ENCODE measurements at places on chromosomes 7 and 10. TPM values are rescaled to one million over a fixed set of nuclear protein-coding genes. Genes with fewer than 3 reads are reported as not detected.

Gene NPTX2
- 0.26 TPM for total RNA-seq

Gene ANKRD30A
- not detected for total RNA-seq

Gene LMOD2
- 0.07 TPM for total RNA-seq

Gene OPN4
- total RNA-seq = not detected

Gene FRA10AC1
- 5.7 TPM for total RNA-seq

Gene DRGX
- total RNA-seq = not detected

DNA sequence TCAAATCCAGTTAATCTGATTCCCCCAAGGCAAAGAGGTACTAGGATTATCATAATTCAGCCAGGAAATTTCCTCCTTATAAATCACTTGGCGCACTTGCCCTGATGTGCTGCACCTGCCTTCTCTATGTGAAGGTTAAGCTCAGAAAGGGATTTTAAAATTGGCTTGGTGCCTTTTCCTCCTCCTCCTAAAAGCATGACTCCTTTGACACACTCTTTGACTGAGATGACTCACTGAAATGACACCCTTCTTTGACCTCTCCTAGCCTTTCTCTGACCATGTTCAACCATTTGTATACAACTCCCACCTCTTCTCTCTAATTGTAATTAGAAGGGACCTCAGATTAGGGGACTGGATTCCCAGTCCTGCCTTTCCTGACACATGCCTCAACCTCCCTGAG, 46.5 kb downstream of the ABLIM1 start:
- DNase-seq = no peak

DNA sequence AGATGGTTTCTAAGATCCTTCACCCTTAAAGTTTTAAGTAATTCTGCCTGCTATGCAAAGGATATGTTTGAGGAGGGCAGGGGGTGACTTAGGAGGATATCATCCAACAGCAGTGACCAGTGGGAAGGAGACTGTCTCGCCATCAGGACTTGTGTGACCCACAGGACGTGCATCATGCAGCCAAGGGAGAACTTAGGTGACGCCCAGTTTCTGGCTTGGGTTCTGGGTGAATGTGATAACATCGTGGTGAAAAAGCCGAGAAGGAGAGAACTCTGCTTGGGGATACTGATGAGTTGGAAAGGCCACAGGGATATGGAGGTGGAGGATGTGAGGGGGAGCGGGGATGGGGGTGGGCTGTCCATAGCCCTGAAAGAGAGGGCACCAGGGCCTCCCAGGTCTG, 3.8 kb downstream of the WIPI2 start:
- DNase-seq = no peak

Data from pulmonary artery endothelial cell (primary cell).